AG09309 (cell line): ENCODE measurements at places on chromosomes 3 and 15.
A peak's percentile ranks its signal among the peaks of the same experiment; 100 is the strongest.

DNA sequence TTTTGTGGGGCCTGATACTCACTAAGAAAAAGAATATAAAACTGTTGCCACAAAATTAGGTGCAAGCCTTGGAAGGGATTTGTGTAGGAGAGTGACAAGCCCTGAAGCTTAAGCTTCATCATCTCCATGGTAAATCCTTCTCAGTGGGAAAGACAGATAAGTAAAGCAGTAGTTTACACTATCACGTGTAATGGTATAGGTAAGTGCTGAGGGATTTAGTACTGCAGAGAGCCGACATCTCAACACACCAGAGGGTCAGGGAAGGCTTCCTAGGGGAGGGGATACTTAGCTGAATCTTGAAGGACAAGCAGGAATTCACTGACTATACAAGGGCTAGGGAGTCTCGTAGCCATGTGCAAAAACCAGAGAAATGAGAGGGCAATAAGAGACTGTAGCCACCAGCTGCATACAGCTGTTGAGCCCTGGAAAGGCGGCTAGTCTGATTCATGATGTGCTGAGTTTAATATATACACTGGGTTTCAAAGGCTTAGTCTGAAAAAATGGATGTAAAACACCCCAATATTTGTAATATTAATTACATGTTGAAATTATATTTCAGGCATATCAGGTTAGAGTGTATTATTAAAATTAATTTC lies 11.1 kb downstream of the SLC24A1 start:
- no peak for DNase-seq

DNA sequence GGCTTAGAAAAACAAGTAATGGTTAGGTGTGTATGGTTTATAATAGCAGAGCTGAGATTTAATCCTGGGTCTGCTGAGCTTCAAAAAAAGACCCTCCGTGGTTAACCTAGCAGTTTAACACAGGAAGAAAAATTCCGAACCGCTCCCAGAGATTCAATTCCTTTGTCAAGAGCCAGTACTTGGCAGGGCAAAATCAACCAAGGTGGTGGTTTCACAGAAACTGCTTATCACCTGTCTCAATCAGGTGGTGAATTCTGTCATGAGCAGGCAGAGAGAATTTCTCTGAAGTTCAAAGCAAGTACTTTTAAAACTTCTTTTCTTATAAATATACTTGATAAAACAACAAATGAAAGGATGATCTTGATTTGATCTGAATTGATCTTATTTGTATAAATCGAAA lies 17.2 kb downstream of the SYNPR start:
- no peak for DNase-seq

- no peak for DNase-seq
Observed at GRCh38 chr15:61081027-61081322, 148.1 kb downstream of the RORA start.

- no peak for DNase-seq
Observed at GRCh38 chr15:27730868-27731267, 368.2 kb downstream of the OCA2 start.

GRCh38 chr15:71549091-71549490 lies 261.3 kb upstream of the NR2E3 start:
- DNase-seq = no peak

DNA sequence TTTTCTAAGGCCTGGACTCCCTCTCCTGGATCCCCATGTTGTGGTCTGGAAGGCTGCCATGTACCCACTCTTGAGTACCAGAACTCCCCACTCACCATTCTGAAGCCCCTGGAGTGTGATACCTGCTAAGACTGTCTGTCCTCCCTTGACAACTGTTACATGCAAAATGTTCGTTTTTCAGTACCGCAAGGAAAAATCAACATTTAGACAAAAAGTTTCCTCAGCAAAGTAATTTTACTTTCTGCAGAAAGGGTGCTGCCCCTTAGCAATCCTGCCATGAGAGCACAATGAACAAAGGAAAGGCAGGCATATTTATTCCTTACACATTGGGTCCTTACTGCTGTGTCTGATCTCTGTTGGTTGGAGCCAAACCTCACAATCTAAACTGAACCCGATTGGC lies 7.0 kb upstream of the GK5 start:
- DNase-seq = no peak

- DNase-seq = no peak
Observed at GRCh38 chr15:98903377-98904018, 104.1 kb downstream of the PGPEP1L start.

- DNase-seq = no peak
Observed at GRCh38 chr3:169153656-169154055, 509.9 kb downstream of the MECOM start.

- no peak for DNase-seq
Observed at GRCh38 chr3:180626844-180627243, 24.9 kb downstream of the TTC14 start.

DNA sequence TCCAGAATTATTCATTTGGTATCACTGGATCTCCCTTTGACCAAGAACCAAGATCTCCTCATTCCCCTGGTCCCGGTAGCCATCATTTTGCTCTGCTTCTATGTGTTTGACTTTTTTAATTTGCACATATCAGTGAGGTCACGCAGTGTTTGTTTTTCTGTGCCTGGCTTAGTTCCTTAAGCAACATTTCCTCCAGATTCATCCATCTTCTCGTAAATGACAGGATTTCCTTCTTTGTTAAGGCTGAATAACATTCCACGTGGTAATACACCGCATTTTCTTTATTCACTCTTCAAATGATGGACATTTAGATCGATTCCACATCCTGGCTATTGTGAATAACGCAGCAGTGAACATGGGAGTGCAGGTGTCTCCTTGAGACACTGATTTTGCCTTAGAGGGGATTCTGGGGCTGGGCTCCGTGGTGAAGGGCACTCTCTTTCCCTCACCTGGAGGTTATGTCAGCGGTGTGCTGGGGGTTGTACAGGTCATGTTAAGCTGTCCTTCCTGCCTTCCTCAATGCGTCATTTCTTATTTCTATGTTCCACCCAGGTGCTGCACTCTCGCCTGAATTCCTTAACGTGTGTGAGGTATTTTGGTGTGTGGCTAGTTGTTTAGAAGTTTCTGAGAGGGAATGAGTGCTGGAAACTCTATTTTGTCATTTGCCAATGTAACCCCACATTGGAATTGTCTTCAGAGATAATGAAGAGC lies 212.2 kb downstream of the LPP start:
- DNase-seq = no peak

- no peak for DNase-seq
Observed at GRCh38 chr3:94137377-94137776, 74.5 kb downstream of the NSUN3 start.

- DNase-seq = peak; percentile 44
Observed at GRCh38 chr3:37197810-37198371, 23.5 kb upstream of the LRRFIP2 start.

DNA sequence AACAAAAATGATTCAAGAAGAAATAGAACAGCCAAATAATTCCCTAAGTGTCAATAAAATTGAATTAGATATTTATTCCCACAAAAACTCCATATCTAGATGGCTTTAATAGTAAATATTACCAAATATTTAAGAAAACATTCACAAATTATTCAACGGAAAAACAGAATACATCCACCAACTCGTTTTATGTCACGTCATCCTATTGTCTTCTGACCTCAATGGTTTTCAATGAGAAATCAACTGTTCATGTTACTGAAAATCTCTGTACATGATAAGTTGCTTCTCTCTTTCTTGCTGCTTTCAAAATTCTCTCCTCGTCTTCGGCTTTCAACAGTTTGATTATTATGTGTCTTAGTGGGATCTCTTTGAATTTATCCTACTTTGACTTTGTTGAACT lies 17.1 kb upstream of the FBXL2 start:
- no peak for DNase-seq

- no peak for DNase-seq
Observed at GRCh38 chr15:69446953-69447352, 5.7 kb upstream of the RPLP1 start.

DNA sequence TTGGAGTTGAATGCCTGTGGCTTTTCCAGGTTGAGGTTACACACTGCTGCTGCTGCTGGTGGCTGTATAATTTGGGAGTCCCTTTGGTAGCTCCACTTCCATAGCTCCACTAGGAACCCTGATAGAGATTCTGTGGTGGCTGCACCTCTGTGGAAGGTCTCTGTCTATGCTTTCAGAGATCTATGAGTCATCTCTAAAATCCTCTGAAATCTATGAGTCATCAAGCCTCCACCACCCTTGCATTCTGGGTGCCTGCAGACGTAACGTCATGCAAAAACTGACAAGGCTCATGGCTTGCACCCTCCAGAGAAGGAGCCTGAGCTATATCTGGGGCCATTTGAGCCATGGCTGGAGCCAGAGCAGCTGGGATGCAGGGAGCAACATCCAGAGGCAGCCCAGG lies 1037.0 kb upstream of the CFAP20DC start:
- no peak for DNase-seq

- no peak for DNase-seq
Observed at GRCh38 chr15:69071260-69071659, 56.8 kb downstream of the NOX5 start.
